ENCODE measurements at places on chromosomes 1 and 21.

GRCh38 chr21:31991356-31992331 is 118.8 kb downstream of the HUNK start:
- DNase-seq, result peak; percentile 41

- no peak for DNase-seq
Measured at GRCh38 chr1:8020032-8020431, 6.1 kb downstream of the ERRFI1 start.

DNA sequence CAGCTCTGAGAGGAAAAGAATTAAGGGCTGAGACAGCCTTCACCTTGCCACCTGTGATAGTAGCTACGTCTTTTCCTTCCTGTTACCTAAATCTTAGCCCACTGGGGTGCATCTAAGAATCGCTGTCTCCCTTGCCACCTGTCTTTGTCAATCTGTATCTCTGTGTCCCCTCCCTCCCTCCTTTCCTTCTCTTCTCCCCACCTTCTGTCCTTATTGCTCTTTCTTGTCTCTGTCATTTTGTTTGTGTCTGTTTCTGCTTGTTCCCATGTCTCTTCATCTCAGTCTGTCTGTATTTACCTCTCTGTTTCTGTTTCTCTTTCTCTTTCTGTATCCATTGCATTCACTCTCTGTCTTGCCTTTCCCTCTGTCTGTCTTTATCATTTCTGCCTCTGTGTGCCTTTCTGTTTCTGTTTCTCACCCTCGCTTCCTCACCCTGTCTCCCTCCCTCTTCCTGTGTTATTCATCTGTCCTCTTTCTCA is 30.2 kb downstream of the SLC22A15 start:
- no peak for DNase-seq

DNA sequence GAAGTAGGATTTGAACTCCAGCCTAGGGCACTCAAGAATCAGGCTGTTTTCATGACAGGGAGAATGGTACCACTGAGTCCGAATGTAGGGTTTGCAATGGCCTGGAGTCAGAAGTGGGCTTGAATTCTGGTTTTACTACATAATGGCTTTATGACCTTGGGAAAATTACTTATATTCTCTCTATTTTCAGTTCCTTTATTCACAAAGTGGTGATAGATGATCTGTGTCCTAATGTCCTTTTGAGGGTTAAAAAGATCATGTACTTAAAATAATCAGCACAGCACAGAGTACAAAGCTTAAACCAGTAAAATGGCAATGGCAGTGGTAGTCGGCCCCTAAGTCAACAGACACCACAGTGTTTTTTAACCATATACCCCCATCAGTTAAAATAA is 63.7 kb upstream of the HOOK1 start:
- no peak for DNase-seq

GRCh38 chr1:43885279-43885801 is 48.3 kb upstream of the ARTN start:
- DNase-seq, result peak; percentile 60

DNA sequence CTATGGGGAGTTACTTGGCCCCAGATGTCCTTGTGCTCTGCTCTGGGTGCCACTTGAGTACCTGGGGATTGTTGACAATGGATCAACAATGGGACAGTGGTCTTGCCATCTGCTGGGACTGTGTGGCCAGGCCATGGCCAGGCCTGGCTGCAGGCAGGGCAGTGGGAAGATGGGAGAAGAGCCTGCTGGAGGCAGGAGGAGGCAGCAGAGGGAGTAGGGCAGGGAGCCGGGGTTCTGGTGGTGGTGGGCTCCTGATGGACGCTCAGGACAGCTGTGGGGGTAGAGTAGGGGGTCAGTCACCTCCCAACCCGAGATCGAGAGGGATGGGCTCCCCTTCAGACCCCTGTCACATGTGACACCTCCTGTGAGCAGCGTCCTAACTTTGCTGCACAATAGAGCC is 81.0 kb downstream of the ARHGEF10L start:
- no peak for DNase-seq

Measured in neural progenitor cell (in vitro differentiated cells).